ENCODE measurements at places on chromosomes 4 and X.

- DNase-seq: no peak
Measured at GRCh38 chr4:157115613-157116335, 39.8 kb downstream of the GLRB start.

GRCh38 chr4:52657618-52658501 is 1.2 kb downstream of the USP46 start:
- DNase-seq: peak; percentile 22

DNA sequence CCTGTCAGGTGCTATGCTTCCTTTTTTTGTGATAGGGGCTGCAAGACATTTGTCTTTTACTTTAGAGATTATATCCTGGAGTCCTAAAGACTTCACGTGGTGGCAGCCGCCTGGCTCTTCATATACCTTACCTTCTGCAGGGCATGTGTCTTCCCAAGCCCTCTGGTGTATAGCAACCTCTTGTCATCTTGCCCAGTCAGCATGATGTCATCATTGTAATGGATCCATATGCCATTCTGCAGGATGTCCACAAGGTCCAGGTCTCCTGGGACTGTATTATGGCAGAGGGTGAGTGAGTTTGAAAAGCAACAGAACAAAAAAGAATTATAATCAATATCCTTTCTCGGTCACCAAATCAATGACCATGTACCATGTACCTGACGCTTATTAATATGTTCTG is 82.2 kb upstream of the SCOC start:
- DNase-seq: no peak

DNA sequence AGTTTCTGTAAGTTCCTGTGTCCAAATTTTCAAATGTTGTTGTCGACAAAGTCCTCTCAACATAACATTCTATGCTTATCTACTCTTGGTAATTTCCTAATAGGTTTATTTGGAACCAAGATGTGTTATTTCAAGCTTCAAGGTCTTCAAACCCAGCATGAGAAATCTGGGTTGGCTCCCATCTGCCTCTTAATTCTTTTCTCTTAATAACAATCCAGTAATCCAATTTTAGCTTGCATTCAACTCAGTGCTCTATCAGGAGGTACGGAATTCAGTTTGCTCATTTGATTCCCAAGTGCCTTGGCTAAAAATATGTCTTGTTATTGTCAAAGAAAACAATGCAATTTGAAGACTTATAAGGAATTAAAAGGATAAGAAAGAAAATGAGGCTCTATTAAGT is 235.5 kb upstream of the MID1 start:
- no peak for DNase-seq

- peak; percentile 50 for DNase-seq
Measured at GRCh38 chrX:72308566-72309296, 3.0 kb upstream of the CITED1 start.

DNA sequence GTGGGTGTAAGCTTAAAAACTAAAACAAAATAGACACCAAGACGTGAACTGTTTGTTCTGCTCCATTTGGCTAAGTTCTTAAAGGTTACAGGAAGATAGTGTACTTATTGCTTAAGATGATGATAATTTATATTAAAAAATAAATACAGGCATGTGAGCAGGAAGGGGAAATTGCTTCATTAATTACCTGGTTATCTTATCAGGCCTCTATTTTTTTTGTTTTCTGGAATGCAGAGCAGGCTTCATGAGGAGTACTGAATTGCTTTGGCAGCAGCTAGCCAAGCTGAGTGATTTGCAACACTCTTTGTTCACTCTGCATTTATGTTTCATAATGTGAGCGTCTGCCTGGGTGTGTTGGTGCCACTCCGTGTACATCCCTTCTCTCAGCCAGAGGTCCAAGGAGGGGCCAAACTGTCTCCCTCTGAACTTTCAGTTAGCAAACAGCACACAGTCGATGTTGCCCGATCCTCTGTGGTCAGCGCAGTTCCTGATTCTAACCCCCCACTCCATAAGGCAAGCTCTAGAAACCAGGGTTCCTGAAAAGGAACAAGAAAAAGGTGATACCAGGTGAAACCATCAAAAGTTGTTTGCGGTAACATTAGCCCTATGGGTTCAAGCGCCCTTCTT is 348.2 kb downstream of the SPRY1 start:
- DNase-seq: no peak

GRCh38 chr4:4443821-4444220 is 56.9 kb downstream of the NSG1 start:
- no peak for DNase-seq

DNA sequence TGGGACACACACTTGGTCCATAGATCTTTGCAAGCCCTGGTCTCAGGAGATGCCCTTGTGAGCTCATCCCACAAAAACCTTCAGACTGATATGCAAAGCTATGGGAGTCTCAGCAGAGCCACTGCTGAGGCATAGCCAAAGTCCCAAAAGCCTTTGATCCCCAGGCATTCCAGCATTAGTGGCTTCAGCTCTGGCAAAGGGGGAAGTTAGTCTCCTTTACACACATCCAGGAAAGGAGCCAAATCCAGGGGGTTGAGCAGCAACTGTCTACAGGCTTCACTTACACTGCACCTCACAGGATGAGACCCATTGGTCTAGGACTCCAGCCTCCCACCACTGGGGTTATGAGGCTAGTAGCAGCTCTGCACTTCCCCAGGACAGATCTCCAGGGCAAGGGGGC is 14.0 kb downstream of the PF4 start:
- no peak for DNase-seq

- DNase-seq: no peak
Measured at GRCh38 chrX:68652326-68653170, 5.1 kb downstream of the STARD8 start.

- DNase-seq: no peak
Measured at GRCh38 chr4:127188847-127189246, 443.9 kb upstream of the INTU start.

DNA sequence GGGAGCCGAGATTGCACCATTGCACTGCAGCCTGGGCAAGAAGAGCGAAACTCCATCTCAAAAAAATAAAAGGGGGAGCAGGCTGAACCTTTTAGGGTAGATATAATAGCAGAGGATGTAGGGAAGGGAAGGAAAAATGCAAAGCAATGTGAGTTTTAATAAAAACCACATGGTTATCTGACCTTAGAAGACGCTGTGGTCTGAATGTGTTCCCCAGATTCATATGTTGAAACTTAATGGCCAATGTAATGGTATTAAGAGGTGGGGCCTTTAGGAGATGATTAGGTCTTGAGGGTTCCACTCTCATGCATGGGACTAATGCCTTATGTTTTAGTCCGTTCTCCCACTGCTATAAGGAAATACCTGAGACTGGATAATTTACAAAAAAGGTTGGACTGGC is 114.1 kb upstream of the STX18 start:
- no peak for DNase-seq

DNA sequence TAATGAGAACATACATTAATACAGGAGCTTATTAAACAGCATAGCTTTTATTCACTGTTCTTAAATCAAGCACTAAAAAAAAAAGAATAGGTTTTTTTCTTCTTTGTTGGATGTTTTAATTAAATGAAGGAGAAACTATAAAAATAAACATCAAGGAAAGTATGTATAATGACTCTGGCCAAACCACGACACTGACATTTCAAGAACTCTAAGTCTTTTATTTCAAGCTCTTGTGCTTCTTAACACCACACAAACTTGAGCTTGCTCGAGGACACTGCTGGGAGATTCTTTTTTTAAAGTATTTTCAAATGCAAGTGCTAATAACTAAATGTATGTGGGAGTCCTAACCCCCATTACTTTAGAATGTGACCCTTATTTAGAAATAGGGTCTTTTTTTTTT is 204.9 kb upstream of the PPARGC1A start:
- DNase-seq: no peak

GRCh38 chr4:180925805-180926204 is 1317.4 kb upstream of the TENM3 start:
- no peak for DNase-seq

DNA sequence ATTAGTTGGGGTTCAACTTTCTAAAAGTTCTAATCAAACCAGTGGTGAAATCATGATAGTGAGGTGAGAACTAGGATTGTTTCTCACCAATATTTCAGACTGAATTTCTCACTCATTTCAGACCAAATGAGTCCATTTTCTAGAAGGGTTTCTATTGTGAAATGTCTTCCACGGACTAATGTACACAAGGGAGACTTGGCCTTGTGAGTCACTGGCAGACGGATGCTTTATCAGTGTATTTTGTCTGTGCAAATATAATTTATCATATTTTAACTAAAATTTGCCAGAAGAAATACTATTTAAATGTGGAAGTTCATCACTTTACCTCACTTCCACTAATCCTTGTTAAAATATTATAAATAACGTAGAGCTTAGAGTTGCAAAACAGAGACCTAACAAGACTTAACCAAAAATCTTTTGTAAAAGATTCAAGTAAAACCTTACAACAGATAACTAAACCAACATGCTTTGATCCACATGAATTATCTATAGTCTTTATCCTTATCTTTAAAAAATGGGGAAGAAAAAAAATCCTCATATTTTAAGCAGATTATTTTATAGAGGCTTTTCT is 506.0 kb upstream of the FAM241A start:
- DNase-seq: no peak

DNA sequence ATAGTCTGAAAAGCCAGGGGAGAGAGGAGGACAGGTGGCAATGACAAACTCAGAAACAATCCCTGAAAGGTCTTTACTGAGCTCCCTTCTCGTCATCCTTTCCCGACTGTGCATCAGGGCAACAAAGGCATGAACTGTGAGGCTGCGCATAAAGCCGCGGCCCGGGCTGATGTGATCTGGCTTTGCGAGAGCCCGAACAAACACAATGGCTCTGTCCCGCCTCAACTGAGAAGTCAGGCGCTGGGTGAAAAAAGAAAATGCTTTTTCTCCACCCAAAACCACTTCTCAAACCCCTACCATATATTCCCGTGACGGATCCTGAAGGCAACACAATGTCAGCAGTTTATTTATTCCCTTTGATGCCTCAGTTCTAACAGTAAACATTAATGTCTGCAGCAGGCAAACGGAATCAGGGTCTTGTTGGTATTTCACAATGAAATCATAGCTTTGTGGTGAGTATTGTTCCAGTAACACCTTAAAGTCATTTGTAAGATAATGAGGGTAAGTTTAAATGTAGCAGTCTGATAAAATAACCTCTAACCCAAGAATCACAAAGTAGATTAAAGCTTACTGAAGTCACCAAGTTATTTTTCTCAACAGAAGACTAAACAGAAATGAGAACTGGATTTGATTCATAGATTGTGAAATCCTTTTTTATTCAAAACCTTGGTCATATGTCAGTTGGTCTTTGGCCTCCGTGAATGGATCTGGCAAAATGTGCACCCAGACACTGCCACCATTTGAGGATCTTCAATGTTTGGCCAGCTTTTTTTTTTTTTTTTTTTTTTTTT is 67.4 kb downstream of the APBB2 start:
- DNase-seq: no peak

GRCh38 chr4:17811078-17811603 is 362 bp downstream of the NCAPG start:
- no peak for DNase-seq

GRCh38 chr4:8251110-8251883 is 18.3 kb upstream of the HTRA3 start:
- no peak for DNase-seq

DNA sequence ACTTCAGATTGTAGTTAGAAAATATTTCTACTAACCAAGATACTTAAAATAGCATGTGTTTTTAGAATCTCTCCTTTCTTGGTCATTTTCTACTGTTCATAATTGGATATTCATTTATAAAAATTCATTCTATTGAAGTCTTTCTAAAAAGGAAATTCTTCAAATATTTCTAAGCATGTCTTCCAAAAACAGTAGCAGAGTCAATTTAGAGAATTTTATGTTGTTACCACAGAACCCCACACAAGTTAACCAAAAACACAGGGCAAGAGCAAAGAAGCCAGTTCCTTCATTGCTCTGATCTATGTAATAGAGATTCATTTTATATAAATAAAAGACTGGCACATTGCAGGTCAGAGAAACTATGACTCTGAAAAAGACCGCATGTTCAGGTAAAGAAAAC is 345.1 kb upstream of the PITX2 start:
- no peak for DNase-seq

GRCh38 chr4:144565527-144566195 is 80.3 kb upstream of the HHIP start:
- DNase-seq: no peak

- no peak for DNase-seq
Measured at GRCh38 chr4:2712261-2712842, 43.8 kb downstream of the TNIP2 start.

DNA sequence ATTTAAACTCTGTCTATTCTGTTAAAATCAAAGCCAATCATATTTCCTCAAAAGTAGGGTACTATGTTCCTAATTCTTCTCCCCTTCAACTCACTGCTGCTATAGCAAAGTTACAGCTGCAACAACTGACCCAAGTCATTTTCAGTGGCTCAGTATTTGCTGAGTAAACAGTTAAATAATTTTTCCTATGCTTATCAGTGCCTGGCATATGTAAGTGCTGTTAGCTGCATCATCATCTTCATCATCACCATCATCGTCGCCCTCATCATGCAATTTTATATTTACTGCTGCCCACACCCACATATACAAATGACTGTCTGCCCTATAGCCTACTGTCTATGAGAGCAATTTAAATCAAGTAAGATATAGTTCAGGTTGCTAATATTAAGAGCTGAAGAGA is 21.9 kb downstream of the COQ2 start:
- DNase-seq: no peak

- no peak for DNase-seq
Measured at GRCh38 chr4:165060938-165061337, 7.3 kb downstream of the TRIM75 start.

GRCh38 chr4:184664445-184665210 is 15.1 kb downstream of the PRIMPOL start:
- no peak for DNase-seq

- DNase-seq: peak; percentile 9
Measured at GRCh38 chrX:72126048-72126415, 5.7 kb downstream of the RTL5 start.

GRCh38 chr4:188198982-188199792 is 59.9 kb downstream of the TRIML1 start:
- DNase-seq: no peak

DNA sequence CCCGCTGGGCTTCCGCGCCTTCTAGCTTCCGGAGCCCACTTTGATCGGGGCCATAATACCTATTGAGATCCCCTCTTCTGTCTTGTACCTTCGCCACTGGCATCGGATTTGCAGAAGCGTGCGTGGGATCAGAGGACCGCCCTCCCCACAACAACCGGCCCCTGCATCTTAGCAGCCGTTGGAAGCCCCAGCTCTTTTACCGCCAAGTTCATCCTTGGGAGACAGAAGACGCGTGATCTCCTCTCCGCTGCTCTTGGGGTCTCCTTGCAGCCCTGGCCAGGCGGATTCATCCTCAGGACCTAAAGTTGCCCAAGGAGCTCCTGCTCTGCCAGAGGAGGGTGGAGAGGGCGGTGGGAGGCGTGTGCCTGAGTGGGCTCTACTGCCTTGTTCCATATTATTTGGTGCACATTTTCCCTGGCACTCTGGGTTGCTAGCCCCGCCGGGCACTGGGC is 1.6 kb downstream of the SLIT2 start:
- no peak for DNase-seq

GRCh38 chr4:179196511-179196910 is 1754.3 kb upstream of the AGA start:
- DNase-seq: no peak

- DNase-seq: no peak
Measured at GRCh38 chr4:54662901-54663585, 5.3 kb downstream of the KIT start.

Data from B cell (primary cell).